ENCODE measurements at places on chromosomes 2 and 18. TPM values are rescaled to one million over a fixed set of nuclear protein-coding genes. Genes with fewer than 3 reads are reported as not detected.

DNA sequence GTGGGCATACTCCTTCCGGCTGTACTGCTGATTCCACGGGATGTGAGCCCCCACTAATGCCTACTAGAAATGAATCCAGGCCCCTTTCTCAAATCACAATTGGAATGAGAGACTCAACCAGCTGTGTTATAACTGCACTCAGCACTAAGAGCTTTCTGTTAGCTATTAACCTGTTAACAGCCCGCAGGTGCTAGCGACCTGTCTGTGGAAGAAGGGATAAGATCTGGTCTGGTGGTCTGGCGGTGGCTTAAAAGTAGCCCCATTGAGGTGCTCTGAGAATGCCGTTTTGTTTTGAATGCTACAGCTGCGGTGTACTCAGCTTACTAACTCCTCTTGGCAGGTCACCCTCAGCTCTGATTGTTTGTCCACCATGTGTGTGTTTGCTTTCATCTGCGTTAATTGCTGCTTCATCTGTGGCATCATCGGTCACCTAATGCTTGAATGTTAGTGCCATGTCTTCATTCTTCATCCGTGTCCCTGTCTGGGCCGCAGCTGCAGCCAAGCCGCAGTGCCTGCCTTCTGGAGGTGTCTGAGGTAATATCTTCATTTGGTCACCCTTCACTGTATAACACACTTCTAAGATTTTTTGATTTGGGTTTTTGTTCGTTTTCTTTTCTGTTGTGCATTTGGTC is 16.3 kb downstream of the RAB12 start:
- DNase-seq = no peak

RPS27A gene
- 443 TPM for total RNA-seq

- no peak for DNase-seq
These were observed 671.6 kb upstream of the ACVR2A start for GRCh38 chr2:147173189-147173581.

CHST9 gene
- 8.7 TPM for total RNA-seq

GRCh38 chr18:10852385-10853303 is 296.7 kb downstream of the PIEZO2 start:
- DNase-seq = no peak

GRCh38 chr18:77486985-77487384 is 237.3 kb downstream of the GALR1 start:
- DNase-seq = no peak

DNA sequence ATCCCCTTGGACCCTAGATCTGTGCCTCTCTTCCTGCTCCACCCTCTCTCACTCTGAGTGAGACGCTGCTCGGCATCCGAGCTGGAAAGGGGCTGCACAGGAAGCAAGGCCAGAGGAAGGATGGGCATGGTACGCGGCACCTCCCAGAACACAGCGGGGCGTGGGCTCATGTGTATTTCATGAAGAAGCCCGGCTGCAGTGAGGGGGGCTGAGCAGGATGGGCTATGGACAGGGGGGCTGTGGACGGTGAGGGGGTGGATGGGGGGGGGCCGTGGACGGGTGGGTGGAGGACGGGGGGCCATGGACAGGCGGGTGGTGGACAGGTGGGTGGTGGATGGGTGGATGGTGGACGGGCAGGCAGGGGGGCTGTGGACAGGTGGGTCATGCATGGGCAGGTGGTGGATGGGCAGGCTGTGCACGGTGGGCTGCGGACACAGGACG is 28.5 kb downstream of the SLC66A2 start:
- no peak for DNase-seq

MIB1 gene
- total RNA-seq = 16.5 TPM

CREG2 gene
- not detected for total RNA-seq

- DNase-seq = no peak
These were observed 14.4 kb downstream of the ARID5A start for GRCh38 chr2:96550787-96551604.

TEX44 gene
- total RNA-seq = not detected

GRCh38 chr18:11398625-11399024 is 210.8 kb upstream of the SLC35G4 start:
- DNase-seq = no peak

DSEL gene
- total RNA-seq = 1.7 TPM

- no peak for DNase-seq
These were observed 26.2 kb downstream of the NAB1 start for GRCh38 chr2:190674966-190675650.

- no peak for DNase-seq
These were observed 66.0 kb upstream of the MGAT4A start for GRCh38 chr2:98796775-98797544.

FAM110C gene
- 1.9 TPM for total RNA-seq

DNA sequence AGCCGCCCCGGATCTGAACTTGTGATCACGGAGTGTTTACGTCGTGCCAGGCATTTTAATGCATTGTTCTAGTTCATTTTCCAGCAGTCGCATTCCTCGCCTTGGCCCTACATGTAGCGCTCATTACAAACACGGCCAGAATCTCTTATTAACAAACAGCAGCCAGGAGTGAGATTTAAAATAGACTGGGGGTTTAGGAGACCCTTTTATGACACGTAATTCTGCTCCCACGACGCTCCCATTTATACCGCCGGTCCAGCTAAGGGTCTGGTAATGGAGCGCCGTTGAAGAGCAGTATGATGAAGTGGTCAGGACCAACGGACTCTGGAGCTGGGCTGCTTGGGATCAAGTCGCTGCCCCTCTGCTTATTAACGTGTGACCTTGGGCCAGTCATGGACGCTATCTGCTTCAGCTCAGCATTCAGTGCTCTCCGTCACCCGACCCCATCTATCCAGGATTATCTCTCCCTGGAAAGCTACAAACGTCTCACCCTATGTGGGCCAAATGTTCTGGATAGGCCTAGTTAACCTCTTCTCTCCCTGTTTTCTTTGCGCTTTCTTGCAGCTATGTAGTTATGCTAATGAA is 745 bp downstream of the MSH2 start:
- DNase-seq = no peak

REG3A gene
- not detected for total RNA-seq

- DNase-seq = no peak
These were observed 53.4 kb upstream of the SCN1A start for GRCh38 chr2:166180951-166181812.

DNA sequence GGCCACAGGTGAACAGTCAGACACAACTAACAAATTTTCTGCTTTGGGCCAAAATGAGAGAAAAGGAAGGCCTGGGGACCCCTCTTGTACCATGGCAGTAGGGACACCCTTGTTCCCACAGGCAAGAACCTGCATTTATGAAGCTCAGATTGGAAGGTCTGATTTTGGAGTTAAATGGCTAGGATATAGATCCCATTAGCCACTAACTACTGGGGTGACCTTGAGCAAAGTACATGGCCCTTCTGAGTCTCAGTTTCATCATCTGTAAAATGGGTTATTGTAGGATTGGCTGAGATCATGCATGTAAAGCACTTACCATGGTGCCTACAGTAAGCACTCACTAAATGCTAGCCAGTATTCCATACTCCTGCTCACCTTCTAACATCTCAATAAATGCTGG is 101.6 kb upstream of the DAPL1 start:
- no peak for DNase-seq

DNA sequence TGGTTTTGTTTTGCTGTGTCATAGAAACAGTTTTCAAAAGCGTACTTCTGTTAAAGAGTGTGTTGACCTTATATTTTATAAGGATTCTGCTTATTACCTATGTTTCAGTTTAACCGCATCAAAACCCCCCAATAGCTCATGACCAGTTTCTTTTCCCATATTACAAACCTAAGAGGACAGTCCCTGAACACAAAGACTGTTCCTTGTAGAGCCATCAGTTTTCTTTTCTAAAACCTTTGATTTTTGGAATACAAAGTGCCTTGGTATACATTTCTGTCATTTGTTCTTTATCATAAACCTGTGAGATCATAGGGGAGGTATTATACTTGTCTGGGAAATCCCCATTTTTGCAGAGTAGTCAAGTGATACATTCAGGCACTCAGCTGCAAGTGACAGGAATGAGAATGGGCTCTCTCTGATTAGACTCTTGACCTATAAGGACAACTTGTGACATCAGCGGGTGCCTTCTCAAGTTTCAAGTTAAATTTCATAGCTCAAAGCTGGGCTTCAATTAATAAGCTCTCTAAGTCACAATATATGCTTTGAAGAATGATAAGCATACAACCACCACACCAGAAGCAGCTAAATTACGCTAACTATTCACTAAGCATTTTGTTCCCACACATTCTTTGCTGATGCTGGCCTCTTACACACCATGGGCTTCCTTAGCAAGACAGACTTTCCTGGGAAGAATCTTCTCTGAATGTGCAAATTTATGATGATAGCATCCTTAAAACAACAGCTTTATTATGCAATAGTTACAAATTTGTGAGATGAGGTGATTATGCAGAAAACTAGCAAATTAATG is 97.5 kb upstream of the CD302 start:
- DNase-seq = no peak

All from Right ventricle myocardium superior (tissue), 1 donor.